ENCODE measurements at places on chromosomes 3 and 15.

GRCh38 chr3:52670621-52671521 lies 14.8 kb downstream of the PBRM1 start:
- peak; percentile 84 for DNase-seq

- DNase-seq: no peak
Observed at GRCh38 chr3:116097226-116097625, 348.1 kb downstream of the LSAMP start.

GRCh38 chr3:112688085-112688769 lies 47.3 kb upstream of the CCDC80 start:
- DNase-seq: no peak

DNA sequence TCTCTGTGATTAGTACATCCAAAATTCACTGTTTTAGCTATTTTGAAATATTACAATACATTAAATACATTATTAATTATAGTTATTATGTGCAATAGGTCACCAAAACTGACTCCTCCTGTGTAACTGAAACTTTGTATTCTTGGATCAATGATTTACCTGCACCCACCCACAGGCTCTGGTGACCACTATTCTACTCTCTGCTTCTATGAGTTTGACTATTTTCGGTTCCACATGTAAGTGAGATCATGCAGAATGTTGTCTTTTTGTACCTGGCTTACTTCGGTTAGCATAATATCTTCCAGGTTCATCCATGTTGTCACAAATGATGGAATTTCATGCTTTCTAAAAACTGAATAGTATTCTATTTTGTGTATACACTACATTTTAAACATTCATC lies 43.8 kb downstream of the SLC2A2 start:
- DNase-seq: no peak

DNA sequence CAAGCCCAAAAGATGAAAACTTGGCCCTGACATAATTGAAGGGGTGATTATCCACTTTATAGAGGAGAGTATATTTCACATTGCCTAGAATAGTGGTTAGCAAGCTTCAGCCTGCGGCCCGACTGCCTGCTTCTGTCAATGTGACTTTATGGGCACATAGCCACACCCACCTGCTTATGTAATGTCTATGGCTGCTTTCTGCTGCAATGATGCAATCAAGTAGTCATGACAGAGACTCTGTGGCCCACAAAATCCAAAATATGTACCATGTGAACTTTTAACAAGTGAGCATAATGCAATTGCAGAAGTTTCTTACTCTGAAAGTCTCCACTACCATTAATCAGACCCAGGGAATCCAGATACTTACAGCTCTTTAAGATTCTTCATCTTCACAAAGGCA lies 103.1 kb downstream of the LRIG1 start:
- DNase-seq: peak; percentile 46

- no peak for DNase-seq
Observed at GRCh38 chr3:192700885-192701284, 26.5 kb downstream of the FGF12 start.

GRCh38 chr3:57826952-57827723 lies 71.0 kb downstream of the SLMAP start:
- DNase-seq: no peak

DNA sequence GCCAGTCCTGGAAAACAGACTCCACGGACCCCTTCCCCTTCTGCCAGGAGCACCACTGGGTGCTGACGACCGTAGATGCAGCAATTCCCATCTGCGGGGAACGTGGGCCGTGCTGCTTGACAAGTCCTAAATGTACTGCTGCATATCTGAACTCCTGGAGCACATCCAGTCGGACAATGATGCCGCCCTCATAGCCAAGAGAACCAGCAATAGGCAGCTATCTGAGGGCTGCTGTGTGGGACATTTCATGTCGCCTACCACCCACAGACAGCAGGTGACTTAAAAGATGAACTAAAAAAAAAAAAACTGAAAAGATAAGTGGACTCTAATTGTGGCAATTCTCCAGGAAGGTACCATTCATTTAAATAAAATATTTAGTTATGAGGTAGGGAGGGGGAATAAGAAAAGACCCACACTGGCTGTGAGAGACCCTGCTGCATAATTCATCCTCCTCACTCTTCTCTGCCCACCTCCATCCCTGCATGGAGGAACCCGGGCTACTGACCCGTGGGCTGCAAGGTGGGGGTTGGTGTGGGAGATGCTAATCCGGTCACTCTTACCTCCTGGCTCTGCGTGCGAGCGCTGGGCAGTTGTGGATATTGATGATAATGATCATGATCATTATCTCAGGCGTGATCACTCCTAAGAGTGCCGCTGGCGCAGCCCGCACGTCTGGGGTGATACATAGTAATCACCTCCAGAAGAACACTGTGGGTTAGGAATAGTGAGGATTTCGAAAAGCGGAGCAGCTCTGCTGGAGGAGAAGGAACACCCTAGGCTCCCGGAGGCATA lies 28.3 kb downstream of the ALS2CL start:
- no peak for DNase-seq

- no peak for DNase-seq
Observed at GRCh38 chr3:148625991-148626390, 71.7 kb upstream of the AGTR1 start.

- DNase-seq: no peak
Observed at GRCh38 chr15:77826006-77826695, 193.4 kb upstream of the LINGO1 start.

- DNase-seq: no peak
Observed at GRCh38 chr15:41914411-41914810, 20.6 kb upstream of the SPTBN5 start.

DNA sequence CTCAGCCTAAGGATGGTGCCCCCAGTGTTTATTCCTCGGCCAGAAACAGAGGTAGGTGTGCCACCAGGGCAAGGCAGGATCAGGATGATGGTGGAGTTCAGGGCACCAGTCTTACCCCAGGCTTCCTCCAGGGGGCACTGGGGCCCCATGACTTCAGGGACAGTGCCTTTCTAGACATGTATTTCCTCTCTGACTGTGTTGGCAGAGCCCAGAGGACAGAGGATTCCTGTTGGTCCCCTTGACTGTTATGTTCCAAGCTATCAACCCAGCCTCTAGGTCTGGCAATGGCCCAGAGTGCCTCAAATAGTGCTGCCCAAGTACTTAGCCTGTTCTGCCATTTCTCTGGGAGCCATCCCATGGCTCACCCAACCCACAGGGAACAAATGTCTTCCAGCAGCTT lies 2.8 kb downstream of the HEMK1 start:
- DNase-seq: peak; percentile 86

DNA sequence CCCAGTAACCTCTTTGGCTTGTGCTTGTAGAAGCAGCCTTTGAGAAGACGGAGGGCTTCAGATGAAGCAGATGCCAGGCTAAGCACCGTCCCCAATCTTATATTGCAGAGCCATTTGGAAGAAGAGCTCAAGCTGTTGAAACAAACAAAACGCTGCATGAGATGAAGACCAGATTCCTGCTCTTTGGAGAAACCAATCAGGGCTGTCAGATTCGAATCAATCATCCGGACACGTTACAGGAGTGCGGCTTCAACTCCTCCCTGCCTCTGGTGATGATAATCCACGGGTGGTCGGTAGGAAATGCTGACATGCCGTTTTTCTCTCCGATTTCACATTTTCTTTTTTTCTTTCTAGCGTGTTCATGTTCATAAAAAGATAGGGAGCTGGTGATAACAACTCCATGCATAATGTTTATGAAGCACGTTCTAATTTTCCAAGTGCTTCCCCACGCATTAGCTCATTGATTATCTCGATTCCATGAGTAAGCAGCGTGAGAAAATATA lies 106.5 kb downstream of the LIPC start:
- DNase-seq: no peak

DNA sequence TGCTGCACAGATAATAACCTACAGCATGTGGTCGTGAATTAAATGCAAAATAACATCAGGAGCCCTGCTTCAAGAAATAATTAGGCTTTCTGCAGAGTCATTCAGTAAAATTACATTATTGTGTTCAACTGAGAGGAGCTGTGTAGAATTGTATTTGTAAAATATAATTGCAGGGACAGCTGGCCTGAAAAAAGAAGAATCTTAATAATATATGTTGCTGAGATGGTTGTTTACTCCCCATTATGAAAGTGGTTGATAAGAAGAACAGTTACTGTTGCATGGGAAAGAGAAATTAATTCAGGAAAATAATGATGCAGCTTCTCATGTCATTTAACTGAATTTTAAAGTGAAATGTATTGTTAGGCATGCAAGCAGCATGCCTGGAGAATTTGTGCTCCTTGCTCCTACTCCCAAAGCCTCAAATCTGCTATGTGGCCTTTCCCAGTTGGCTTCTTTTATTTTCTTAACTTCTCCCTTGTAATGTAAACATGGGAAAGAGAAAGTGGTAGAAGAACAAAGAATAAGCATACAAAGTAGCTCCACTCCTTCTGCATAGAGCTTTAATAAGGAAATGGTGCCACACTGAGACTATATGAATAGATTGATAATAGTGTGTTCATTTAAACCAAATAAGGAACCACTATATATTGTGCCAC lies 100.1 kb downstream of the VGLL3 start:
- DNase-seq: no peak

- no peak for DNase-seq
Observed at GRCh38 chr3:178255315-178255714, 280.9 kb upstream of the KCNMB2 start.

DNA sequence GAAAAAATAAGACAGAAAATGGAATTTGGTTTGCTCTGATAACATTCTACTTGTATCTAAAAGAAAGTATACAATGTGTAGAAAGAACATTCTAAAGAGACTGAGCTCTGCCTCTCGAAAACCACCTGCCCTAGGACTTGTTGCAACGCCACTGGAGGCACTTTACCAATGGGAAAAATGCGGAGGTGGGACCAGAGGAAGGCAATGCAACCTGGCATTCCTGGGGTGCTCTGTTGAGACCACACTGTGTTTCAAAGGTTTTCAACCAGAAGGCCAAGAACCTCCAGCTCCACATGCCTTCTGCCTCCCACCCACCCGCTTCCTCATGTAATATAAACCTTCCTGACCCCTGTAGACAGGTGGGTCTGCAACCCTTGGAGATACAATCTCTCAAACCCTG lies 4.5 kb downstream of the PROK2 start:
- DNase-seq: no peak

DNA sequence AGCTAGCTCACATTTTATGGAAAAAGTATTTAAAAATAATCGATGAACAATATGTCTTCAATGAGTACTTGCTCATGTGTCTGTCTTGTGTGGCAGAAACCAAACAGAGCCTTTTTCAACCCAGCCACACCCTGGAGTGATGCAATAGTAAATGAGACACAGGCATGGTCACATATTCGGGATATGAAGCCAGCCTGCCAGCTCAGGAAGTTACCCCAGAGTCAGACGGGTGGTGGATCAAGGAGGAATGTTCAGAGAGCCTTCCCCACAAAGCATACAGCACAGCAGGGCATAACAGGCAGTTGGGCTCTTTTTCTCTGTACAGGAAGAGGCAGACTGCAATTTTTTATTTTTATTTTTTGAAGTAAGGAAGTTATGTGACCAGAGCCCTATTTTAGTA lies 27.3 kb downstream of the LARP6 start:
- peak; percentile 90 for DNase-seq

GRCh38 chr3:58307639-58308215 lies 1.4 kb downstream of the HTD2 start:
- peak; percentile 35 for DNase-seq

GRCh38 chr3:194976874-194977273 lies 291.2 kb downstream of the FAM43A start:
- DNase-seq: no peak

DNA sequence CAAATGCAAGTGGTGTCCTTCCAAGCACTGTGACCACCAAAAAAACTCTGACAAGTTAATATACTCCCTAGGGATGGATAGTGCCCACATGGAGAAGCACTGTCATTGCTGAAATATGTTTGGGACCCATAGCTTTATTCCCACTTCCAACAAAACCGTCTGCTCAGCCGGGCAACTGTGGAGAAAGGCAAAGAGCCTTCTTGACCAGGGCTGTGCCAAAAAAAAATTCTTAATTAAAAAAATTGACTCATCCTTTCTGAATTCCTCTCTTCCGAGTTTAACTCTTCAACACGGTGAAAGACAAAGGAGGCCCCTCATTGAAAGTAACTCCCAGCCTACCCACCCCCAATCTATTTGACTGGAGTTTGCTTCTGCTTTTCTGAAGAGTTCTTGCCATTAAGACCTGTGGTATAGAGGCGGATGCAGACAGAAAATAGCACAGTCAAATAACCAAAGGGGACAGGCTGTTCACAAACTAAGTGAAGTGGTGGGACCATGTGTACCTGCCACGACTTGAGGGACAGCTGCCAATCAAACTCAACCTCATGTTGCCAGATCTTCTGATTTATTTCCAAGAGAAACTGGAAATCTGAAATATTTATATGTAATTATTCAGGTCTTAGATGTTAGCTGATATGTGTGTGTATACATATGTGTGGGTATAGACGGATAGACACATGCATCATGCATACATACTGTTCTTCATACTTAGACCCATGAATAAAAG lies 135.4 kb upstream of the PFN2 start:
- peak; percentile 33 for DNase-seq

- DNase-seq: no peak
Observed at GRCh38 chr3:55626279-55626665, 139.2 kb upstream of the WNT5A start.

- no peak for DNase-seq
Observed at GRCh38 chr3:89364314-89364713, 256.9 kb downstream of the EPHA3 start.
